CD4-positive, CD25-positive, alpha-beta regulatory T cell (primary cell): ENCODE measurements at places on chromosomes 16 and 17.

GRCh38 chr16:90020260-90020837, 1.1 kb upstream of the DBNDD1 start:
- no peak for DNase-seq

DNA sequence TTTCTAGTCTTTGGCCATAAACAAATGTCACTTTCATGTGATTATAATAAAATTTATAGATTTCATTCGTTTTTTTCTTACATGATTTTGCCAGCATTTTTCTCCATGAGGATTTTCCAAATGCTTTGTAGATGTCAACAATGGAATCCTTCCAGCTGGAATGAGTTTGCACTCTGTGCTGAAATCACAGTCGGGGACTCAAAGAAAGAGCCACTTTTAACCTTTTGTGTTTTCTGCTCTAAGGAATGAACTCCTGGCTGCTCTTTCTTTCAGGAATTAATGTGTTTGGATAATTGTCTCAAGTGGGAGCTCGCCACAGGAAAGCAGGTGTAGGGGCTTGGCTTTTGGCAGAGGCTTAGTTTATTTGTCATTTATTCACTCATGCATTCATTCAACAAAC, 372.3 kb upstream of the SALL1 start:
- no peak for DNase-seq

DNA sequence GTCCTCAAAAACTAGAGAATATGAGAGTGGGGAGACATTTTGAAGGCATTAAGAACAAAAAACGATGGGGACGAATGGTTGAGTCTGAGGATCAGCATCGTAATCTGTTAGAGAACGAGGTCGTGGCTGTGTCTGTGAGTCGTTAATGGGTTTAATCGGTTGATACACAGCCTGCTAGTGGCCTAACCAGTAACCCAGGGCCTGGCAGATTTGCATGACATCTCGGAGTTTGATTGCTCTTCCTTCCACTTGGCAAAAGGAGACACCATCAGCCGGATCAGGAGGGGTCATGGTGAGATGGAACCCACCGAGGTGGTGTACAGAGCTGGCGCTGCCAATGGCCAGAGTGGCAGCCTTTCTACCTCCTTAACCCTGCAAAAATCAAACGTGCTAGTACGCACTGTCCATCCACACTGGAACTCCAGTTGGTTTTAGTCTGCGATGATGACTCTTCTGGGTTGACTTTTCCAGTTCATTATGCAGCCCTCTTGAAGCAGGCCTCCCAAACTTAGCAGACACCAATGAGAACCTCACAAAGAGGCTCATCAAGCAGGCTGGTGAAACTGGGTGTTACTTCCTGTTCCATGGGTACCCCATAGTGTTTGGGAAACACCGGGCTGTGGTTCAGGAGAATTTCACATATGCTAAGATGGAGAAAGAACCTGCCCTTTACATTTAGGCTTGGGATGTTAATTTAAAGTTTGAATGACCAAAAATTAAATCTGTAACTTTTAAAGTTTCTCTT, 4.1 kb downstream of the HS3ST3B1 start:
- no peak for DNase-seq

GRCh38 chr17:80683625-80684104, 139.0 kb downstream of the RPTOR start:
- no peak for DNase-seq

- DNase-seq, result no peak
Observed at GRCh38 chr16:1108299-1109252, 12.5 kb upstream of the C1QTNF8 start.

- DNase-seq, result peak; percentile 95
Observed at GRCh38 chr16:31873556-31874365, at the start of gene ZNF267. Gene ZNF267 (plus strand): TSS chr16:31873807. CDS start chr16:31873967, 160 bp downstream.

DNA sequence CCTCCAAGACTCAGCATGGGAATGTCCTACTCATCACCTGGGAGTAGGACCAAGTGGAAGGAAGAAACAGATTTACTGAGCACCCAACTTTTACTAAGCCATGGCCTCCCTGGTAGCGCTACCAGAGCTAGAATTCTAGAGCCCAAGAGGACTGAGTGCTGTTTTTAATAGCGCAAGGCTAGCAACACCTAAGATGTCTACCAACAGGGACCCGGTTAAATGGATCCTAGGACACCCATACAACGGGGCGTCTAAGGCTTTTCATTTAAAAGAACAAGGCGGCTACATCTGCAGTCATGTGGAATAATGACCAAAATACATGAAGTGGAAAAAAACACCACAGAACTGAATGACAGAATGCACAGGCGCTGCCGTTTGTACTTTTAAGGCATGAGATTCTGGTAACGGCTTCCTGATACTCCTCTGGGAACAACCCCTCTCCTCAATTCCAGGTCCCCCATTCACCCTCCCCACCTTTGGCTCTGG, 5.1 kb downstream of the GGA2 start:
- no peak for DNase-seq

GRCh38 chr17:37725601-37726146, 19.2 kb downstream of the HNF1B start:
- no peak for DNase-seq

DNA sequence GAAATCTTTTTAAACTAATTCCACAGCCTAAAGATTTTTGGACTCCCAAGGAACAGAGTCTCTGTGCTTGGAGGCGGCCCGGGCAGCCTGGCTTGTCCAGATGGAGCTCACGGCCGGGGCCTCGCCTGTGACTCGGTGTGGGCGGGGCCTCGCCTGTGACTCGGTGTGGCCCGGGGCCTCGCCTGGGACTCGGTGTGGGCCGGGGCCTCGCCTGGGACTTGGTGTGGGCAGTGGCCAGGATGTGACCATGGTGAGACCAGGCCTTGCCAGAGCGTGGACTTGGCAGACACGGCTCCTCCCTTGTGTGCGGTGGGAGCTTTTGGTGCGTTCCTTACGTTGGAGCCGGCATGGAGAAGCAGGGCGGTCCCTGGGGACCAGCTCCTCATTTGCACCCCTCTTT, 92.3 kb downstream of the METRNL start:
- no peak for DNase-seq

- DNase-seq, result no peak
Observed at GRCh38 chr17:65593092-65593854, 31.8 kb upstream of the AXIN2 start.

- no peak for DNase-seq
Observed at GRCh38 chr17:69723741-69724140, 309.2 kb downstream of the MAP2K6 start.

DNA sequence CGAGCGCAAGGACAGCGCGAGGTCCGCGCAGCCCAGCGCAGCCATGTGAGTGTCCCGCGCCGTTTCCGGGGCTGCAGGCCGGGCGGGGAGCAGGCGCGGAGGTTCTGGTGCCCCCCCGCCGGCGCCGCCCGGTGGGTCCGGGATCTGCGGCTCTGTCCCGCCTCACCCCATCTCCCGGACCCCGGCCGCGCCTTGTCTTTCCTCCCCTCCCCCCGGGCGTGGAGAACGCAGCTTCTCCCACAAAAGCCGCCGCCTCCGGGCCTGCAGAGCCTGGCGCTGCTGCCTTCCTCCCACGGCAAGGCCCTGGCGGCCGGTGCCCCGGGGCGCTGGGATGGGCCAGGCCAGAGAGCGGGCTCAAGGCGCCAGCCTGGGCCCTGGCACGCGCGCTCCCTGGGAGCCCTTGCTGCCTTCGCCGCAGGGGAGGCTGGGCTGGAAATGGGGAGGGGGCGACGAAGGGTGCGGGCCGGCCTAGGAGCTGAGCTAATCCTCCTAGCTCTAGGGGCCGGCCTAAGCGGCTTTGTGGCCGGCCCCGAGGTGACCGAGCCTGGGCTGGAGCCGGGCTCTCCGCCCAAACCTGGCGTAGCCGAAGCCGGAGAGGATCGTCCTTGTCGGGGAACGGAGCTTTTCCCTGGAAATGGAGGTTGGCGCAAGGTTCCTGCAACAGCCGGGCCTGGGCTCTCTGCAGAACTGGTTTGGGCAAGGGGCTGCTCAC, 397 bp downstream of the RIPOR1 start:
- no peak for DNase-seq

DNA sequence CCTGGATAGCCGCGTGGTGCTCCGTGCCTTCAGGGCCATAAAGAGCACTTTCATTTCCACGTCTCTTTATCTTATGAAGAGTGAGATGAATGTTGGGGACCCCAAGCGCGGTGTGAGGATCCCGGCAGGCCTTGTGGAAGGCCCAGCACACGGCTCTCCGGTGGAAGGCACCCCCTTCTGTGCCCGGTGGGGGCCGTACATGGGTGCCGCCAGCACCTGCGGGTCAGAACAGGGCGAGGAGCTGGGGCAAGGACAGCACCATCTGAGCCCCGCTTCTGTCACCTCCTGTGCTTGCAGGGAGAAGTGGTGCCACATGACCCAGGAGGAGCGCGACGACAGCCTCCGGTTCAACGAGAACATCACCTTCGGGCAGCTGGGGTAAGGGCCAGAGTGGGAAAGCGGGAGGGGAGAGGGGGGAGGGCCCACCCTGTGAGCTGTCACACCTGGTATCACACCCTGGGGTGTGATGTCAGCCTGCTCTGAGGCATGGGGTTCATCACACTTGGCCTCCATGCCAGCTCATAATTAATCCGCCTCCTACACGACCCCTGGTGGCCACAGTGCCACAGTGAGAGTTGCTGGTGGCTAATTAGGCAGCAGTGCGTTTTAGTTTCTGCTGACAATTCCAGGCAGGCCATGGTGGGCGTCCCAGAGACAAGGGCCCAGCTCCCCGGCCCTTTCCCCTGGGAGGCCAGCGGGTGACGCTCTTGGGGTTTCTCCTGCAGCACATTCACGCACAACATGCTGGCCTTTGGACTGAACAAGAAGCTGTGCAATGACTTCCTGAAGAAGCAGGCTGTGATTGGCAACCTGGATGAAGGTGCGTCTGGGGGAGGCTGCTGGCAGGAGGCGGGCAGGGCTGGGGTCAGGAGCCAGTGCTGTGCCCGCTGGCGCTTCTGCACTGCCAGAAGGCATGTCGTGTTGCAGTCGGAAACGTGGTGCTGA, 25.7 kb downstream of the CIBAR2 start:
- peak; percentile 41 for DNase-seq

DNA sequence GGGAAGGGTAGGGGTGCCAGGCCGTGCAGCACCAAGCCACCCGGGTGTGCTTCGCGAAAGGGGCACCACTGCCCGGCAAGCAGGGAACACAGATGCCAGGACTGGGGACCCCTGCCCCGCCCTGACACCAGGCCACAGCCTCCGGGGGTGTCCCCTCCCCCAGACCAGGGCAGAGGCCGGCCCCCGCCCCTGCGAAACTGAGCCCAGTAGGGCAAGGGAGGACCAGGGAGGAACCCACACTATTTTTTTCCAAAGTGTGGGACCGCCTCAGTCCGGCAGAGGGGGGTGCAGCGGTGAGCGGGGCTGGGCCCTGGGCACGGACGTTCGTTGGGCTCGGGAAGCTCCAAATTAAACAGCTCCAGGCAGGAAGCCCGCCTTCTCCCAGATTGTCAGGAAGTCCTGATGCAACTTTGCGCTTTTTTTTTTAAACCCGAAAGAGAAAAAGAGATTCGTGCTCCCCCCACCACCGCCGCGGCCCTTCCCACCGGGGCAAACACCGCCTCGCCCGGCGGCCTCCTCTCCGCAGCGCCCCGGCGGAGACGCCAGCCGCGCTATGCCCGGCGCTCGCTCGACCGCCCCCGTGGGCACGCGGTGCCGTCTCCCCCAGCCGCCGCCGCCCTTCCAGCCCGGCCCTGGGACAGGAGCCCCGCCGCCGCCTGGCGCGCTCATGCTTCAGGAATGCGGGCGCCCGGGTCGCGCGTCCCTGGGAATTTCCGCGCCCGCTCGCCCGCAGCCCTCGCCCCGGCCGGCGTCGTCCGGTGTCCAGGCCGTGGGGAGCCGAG, 755 bp downstream of the PIEZO1 start:
- peak; percentile 47 for DNase-seq

GRCh38 chr17:42347198-42347597, 41.0 kb downstream of the STAT3 start:
- DNase-seq, result no peak

DNA sequence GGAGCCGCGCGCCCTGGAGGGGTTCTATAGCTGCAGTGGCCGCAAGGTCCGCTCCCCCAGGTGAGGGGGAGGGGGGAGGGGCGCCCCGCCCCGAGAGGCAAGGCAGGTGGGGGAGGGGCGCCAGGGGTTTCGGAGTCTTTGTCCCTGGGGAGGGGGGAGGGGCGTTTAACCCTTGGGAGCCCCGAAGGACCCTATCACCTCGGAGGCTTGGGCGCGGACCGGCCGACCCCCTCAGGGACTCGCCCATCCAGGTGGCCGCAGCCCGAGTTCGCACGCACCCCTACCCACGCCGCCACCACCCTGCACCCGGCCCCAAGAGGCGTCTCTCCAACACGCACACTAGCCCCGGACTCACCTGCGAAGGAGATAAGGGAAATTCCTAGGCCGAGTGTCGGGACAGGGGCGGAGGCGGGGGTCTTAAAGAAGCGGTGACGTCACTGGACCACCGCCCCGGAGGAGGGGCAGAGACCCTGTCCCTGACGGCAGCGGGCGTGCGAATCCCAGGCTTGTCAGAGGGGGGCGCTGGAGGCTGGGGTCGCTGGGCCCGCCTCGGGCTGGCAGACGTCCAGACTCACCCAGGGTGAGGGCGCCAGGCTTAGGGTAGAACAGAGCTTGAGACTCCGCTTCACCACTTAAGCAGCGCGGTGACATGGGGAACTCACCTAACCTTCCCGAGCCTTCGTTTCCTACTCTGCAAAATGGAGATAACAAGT, at the start of gene CLDN6:
TSS of gene CLDN6 (minus strand) at position 390 of the 713 bp plus-strand sequence. CDS start 2,162 bp downstream, outside the sequence.
- DNase-seq, result no peak

- DNase-seq, result no peak
Observed at GRCh38 chr17:58337210-58337599, 8.6 kb upstream of the TSPOAP1 start.

DNA sequence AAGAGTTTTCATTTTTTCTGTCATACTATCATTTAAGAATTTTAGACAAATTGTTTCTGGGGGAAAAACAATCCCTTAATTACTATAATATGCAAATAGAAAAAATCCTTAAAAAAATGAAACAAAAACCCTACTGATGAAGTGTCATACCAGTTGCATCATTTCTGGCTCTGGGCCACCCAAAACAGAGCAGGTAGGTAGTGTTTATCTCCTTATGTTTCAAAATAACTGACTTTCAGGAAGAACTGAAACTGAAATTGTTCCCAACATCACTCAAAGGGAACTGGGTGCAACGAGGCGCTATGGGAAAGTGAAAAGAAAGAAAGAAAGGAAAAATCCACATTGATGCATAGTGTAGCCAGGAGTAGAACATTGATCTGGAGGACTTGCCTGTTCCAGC, 653.1 kb upstream of the SOX9 start:
- DNase-seq, result no peak

DNA sequence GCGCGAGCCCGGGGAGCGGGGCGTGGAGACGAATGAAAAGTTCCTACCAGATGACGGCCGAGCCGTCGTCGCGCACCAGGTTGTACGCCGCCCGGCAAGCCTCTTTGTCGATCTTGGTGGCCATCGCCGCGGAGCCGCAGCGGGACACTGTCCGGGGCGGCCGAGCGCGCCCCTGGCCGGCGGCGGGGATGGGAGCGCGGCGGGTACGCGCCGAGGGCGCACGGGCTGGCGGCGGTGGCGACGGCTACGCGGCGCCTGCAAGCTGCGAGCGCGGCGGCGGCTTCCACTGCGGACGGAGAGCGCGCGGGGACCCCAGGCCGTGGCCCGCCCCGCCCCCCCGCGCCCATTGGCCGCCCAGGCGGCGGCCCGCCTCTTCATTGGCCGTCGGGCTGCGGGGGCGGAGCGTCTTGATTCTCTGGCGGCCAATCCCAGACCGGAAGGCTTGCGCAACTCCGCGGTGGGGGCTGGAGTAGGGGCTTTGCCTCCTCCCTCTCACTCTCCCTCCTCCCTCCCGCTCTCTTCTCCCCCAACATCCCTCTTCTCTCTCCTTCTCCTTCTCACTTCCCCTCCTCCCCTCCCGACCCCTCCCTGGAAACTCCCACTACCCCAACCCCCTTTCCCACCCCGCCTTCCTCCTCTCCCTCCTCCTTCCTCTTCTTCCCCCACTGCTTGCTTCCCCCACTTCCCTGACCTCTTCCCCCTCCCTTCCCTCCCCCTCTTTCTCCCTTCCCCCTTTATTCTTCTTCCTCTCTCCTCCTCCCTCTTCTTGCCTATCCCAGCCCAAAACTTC, at the start of gene COTL1:
TSS of gene COTL1 (minus strand) at position 288 of the 790 bp plus-strand sequence. CDS start at position 124, 164 bp downstream.
- DNase-seq, result peak; percentile 95
